Naive thymus-derived CD4-positive, alpha-beta T cell (primary cell): ENCODE measurements at places on chromosomes 5 and 9. TPM values are rescaled to one million over a fixed set of nuclear protein-coding genes. Genes with fewer than 3 reads are reported as not detected.
A peak's percentile ranks its signal among the peaks of the same experiment; 100 is the strongest.

DNA sequence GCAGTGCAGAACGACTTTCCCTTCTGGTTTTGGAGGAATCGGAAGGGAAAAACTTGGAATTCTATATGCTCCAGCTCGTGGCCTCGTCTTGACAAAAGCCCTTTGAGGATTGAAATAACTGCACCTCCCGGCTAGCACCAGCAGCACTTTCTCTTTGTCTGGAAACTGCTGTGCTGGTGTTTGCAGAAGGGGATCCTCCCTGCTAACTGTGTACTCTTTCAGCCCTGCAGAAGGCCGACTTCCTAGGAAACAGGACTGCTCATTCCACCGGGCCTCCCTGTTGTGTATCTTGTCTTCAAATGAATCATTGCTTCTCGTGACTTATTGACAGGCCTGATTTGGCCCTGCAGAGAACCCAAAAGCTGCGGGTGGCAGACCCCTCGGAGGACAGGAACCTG is 23.6 kb downstream of the STC2 start:
- no peak overlapping the region for H3K27ac ChIP-seq
- no peaks in the 10 kb centered on the region for H3K36me3 ChIP-seq
- no peaks in the 10 kb centered on the region for H3K4me1 ChIP-seq

DNA sequence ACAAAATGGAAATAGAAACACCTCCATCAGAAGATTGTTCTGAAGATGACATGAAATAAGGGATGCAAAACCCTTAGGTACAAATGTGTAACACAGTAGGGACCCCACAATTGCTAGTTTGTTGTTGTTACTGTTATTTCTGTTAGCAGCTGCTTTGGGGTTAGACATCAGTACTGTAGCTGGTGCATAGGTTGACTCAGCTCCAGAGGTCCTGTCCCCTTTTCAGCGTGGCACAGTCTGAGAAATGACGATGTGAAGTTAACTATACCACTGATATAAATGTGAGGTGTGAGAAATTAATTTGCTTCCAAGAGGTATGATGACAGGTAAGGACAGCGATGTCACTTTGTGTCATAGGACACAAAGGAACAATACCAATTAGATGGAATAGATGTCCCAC is 384.6 kb upstream of the KLF4 start:
- H3K4me3 ChIP-seq = no peak overlapping the region
- no peaks in the 10 kb centered on the region for H3K27me3 ChIP-seq
- DNase-seq = no peak
- no peaks in the 10 kb centered on the region for H3K4me1 ChIP-seq
- no peak overlapping the region for H3K27ac ChIP-seq
- no peaks in the 10 kb centered on the region for H3K36me3 ChIP-seq

- no peaks in the 10 kb centered on the region for H3K36me3 ChIP-seq
- no peak overlapping the region for H3K27ac ChIP-seq
- no peaks in the 10 kb centered on the region for H3K4me1 ChIP-seq
- H3K4me3 ChIP-seq = no peak overlapping the region
Measured at GRCh38 chr5:17384181-17384580, 113.8 kb upstream of the TAF11L2 start.

GRCh38 chr5:132488590-132488989 is 2.0 kb downstream of the IRF1 start:
- H3K4me1 ChIP-seq = peaks cover 51% of the 10 kb centered on the region
- H3K27ac ChIP-seq = peak overlapping the region; percentile 99
- peaks cover 68% of the 10 kb centered on the region for H3K36me3 ChIP-seq
- H3K27me3 ChIP-seq = no peaks in the 10 kb centered on the region
- H3K4me3 ChIP-seq = peak overlapping the region; percentile 78

Gene LECT2
- not detected for total RNA-seq

Gene PCDHGB7
- total RNA-seq = 0.20 TPM in 1 of 2 replicates, not detected in the other
